Glutamatergic neuron (in vitro differentiated cells): ENCODE measurements at places on chromosomes 7 and 10. TPM values are rescaled to one million over a fixed set of nuclear protein-coding genes. Genes with fewer than 3 reads are reported as not detected.

DNA sequence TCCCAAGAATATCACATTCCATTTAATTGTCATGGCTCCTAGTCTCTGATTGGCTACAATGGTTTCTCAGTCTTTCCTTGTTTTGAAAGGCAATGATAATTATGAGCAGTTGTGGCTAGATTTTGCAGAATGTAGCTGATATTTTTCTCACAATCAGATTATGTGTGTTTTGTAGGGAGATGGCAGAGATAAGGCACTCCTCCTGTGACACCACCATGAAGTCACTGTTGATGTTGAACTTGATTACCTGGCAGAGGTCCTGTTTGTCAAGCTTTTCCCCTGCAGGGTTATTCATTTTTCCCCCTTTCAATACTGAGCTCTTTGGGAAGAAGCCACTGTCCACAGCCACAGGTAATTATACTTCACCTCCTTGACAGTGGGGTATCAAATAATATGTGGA is 602.9 kb upstream of the PFKP start:
- no peak for DNase-seq

- no peak for DNase-seq
Measured at GRCh38 chr10:49338604-49339003, 39.6 kb downstream of the C10orf71 start.

GRCh38 chr7:64884913-64885370 is 18.1 kb upstream of the ZNF273 start:
- no peak for DNase-seq

DNA sequence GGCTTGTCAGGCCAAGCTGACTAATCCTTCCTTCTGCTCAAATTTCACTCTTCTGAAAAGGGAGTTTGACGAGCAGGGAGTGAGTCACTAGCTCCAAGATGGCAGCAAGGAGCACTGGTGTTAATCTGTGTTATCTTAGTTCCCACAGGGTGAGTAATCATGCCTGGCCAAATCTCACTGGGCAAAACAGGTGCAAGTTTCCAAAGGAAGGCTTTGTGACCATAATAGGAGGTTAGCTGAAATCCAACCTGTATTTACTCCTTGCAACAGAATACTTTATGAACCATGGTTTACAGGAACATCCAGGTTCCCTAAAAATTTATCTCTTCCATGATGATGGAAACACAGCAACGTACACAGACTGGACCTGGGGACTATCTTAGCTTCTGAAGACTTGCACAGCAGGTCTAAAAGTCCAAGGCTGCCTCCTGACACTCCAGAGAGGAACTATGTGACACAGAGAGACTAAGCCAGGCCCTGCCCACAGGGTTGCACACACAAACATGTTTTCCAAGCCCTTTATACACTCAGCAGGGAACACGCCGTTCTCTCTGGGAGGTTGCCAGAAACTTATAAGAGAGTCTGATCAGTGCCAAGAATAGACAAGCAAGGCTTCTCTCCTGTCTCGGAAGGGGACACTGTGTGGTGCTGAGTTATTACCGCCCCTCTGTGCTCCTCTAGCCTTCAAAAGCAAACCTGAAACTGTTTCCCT is 46.3 kb downstream of the PDK4 start:
- no peak for DNase-seq

GRCh38 chr7:20299647-20300312 is 30.9 kb upstream of the ITGB8 start:
- no peak for DNase-seq

- no peak for DNase-seq
Measured at GRCh38 chr7:94348142-94348541, 46.6 kb upstream of the COL1A2 start.

DNA sequence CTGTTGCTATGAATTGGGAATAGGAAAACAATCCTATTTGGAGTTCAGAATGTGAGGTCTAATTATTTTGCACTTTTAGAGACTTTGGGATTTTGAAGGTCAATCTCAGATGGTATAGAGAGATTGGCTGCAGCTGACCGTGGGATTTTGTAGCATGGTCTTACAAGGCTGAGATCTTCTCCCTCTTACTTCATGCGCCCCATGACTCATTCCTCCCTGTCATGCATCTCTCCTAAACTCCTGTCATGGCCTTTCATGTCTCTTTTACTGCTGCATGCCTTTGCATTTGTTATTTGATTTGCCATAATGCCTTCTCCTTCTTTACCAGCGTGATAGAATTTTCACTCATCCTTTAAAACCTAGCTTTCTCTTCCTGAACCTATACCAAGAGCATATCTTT is 133.1 kb downstream of the BBS9 start:
- DNase-seq: no peak

DNA sequence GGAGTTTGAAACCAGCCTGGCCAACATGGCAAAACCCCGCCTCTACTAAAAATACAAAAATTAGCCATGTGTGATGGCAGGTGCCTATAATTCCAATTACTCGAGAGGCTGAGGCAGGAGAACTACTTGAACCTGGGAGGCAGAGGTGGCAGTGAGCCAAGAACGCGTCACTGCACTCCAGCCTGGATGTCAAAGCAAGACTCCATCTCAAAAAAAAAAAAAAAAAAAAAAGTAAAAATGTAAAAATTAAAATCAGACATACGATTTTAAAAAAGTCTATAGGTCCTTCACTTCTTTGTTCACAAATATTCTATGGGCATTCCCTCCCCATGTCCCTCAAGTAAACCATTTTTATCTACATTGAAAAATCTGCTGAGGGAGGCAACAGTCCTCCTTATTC is 34.9 kb upstream of the TLL2 start:
- no peak for DNase-seq

DNA sequence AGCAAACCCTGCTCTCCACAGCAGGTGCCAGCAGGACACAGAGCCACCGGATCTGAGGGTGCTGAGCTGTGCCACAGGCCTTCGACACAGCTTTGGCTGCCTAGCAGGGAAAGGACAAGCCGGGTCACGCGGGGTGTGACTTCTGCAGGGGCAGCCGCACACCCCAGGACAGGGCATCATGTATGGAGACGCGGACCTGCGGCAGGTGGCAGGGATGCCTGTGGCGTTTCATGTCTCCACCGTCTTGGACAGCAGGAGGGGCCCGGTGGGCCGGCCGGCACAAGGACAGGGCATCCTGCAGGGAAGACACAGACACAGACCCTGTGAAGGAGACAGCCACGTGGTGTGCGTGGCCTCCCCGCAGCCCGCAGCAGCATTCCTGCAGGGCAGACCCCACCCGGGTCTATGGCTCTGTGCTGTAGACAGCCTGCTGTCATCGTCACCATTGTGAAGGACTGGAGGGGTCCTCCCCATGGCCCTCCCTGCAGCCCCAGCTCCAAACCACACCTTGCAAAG is 109.2 kb downstream of the PDGFA start:
- DNase-seq: no peak

- peak; percentile 87 for DNase-seq
Measured at GRCh38 chr7:40717242-40717641, 582.4 kb downstream of the SUGCT start.

DNA sequence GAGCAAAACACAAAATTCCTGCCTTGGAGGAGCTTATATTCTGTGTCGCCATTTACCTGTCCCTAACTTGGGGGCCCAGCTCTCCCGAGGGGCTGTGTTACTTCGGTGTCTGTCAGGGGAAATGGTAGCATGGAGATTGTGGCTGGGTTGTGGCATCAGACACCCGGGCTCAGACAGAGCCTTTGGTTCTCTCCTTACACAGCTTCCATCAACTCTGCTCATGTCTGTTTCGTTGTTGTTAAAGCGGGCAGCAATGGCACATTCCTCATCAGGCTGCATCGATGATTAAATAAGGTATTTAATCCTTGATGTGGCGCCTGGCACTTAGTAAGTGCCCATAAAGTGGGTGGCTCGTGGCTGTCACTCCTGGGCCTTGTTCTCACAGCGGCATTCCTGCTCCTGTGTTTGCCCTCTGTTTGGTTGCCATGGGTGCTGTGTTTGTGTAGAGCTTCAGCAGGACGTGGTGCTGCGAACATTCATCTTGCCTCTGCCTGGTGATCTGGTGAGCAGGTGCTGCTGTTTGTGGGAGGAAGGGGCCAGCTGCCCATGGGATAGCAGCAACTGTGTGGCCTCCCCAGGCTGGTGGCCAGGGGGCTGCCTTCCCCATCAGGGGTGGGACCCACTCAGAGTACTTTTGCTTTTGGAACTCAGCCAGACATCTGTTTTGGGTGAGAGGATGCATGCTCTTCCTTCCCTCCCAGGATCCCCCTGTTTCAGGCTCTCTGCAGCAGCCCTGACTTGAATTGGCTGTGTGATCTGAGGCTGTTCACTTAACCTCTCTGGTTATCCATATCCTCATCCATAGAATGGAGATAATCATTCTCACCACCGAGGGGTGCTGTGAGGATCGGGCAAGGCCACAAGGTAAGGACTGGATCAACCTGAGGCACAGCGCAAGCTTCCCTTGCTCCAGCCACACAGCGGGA is 207.2 kb upstream of the SVIL start:
- DNase-seq: peak; percentile 19

DNA sequence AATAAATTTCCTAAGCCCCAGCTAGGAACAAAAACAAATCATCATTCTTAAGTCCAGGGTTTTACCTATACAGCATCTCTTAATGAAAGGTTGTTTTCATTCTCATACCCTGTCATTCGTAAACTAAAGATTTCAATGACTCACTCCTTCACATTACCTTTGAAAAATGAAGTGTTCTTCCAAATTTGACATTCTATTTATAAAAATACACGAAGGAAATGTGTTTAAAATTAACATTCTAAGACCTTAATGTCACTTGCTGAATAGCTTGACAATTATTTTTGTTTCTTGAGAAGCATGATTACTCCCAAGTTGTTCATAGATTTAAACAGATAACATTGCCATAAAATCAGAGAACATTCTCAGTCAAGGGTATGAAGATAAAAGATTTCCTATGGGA is 1188.3 kb upstream of the SORCS1 start:
- DNase-seq: no peak

DNA sequence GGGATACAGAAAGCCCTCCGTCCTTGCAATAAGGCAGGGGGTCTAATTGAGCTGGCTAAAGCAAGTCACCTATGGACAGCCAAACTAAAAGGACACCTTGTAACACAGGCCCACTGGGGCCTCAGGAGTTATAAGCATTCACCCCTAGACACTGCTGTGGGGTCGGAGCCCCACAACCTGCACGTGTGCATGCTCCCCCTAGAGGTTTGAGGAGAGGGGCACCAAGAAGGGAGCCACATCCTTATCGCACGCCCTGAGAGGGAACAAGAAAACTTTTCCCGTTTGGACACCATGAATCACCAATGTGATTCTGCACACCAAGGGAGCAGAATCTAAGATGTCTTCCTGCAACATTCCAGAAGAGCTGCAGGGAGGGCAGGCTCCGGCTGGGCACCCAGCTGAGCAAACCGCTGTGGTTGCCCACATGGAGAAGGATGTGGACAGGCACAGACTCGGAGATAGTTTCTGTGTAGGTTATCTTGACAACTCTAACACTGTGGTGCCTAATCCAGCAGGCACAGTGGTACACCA is 17.7 kb upstream of the TARP start:
- DNase-seq: no peak

DNA sequence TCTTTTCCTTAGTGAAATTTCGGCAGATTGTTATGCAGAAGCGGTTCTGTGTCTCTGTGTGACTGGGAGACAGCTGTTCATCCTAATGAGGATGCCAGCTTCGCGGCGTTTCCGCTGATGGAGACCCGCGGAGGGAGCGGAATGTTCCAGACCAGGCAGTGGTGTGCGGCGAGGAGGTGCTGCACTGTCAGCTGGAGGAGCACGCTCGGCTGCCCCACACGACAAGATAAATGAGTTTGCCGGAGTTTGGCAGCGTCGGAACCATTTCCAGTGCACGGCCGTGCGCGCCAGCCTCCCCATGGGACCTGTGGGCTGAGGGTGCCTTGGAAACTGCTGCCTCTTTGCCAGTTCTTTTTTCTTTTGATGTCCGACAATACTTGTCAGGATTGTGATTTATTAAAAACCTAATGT is 64.6 kb downstream of the WDR37 start:
- no peak for DNase-seq

GRCh38 chr7:106367018-106367420 is 82.2 kb upstream of the NAMPT start:
- DNase-seq: no peak

GRCh38 chr7:23114896-23115295 is 9.3 kb downstream of the KLHL7 start:
- no peak for DNase-seq

DNA sequence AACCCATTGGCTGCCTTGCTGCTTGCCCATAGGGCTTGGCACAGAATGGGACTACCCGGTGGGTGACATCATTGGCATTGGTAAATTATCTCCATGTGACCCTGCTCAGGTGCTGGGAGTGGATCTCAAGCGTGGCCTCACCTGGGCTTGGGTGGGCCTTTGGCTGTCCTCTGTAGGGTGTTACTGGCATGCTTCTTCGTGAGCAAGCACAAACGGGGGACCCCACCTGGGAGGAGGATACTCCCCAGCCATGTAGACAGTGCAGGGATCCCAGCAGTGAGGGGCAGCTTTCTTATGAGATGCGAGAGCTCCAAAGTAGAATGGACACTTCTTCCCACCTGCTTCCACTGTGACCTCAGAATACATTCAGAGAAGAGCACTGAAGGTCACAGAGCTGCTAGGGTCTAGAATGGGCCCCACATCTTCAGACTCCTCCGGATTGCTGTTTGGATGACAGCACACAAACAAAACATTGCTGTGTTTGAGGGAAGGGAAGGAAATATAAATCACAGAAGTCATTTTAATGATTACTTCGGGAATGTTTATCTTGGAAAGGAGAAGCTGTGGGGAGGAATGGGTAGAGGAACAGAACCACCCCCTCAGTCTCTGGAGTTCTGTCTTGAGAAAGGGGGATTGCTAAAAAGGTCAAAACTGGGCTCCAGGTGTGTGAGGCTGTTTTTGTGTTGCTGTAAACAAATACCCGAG is 75.9 kb downstream of the SH2D4B start:
- DNase-seq: no peak

GRCh38 chr10:101164020-101164419 is 32.9 kb downstream of the TLX1 start:
- no peak for DNase-seq

DNA sequence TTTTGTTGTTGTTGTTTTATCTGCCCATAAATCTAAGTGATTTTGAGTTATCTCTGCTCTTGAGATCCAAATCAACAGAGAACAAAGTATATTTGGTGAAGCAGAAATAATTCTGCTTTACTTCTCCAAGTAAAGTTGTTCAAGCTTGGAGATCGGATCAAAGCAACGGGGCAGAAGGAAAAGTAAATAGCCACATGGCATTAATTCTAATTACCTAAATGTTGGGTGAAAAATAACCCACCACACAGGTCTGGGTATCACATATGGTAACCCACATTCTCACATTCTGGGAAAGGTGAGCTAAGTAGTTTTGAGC is 3.1 kb downstream of the NRP1 start:
- DNase-seq: no peak

Gene ZNF503
- 5.6 TPM for total RNA-seq

Gene ADCY1
- total RNA-seq: 51.9 TPM

Gene PLEKHA8
- 57.9 TPM for total RNA-seq

Gene BAMBI
- 5.8 TPM for total RNA-seq

Gene CTNNA3
- total RNA-seq: 3.3 TPM

Gene ZNF736
- total RNA-seq: 9.6 TPM
